ENCODE measurements at places on chromosomes 7 and 10.
A peak's percentile ranks its signal among the peaks of the same experiment; 100 is the strongest.

DNA sequence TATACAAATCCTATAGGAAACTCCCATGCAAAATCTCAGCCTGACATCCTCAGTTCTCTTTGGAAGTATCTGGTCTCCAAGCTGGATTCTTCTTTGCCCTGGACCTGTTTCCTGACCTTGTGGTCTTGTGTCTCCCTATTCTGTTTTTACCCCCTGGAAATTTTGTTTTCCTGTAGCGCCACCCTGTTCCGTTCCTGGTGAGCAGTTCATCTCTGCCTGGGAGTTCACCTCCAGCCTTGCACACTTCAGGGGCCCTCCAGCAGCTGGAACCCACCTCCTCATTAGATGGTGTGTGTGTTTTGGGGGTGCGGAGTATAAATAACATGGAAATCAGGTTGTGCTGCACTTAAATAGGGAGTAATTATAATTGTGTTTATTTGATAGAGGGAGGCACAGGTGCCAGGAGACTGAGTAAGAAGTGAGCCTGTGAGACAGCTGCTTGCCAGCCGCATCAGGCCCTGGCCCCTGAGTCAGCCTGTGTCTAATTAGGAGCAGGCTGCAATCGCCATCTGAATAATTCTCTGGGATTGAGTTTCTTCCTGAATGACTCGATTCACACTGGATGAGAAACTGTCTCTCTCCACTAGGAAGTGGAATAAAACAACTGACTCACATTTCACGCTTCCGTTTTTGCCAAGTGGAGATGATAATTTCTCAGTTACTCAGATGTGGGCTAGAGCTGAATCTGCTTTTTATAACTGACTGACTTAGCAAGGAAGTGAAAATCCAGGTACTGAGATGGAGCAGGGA lies 69.4 kb upstream of the HECTD2 start:
- no peak for DNase-seq

DNA sequence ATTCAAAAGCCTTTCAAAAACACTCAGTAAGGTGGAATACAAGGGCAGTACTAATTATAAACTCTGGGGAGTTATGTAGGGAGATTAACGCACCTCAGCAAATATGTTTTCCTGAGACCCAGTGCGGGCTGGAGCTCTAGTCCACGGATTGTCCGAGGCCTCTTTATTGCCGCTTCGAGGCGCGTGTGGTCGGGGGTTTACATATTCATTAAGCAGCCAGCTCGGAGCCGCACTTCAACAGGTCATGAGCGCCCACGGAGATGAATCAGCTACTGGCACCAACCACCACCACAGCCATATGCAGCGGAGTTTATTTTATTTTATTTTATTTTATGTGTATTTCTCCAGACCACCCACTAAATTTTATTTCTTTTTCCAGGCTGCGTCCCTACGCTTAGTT lies 195.9 kb upstream of the ADARB2 start:
- no peak for DNase-seq

DNA sequence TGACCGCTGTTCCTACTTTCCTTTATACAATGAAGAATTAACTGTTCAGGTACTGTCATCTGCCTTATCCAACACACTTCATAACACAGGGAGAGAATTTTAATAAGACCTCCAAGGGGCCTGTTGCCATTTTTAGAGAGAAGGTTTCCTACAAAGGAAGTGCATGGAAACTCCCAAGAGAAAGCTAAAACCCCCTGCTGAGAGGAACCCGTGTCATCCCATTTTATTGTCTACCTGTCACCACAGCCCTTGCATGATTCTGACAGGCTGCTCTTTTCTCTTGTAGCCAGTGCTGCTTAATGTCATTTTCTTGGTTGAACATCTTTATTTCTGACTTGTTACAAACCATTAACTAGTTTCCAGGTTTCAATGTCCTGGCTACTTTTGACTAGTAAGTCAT lies 98.4 kb downstream of the SNX10 start:
- DNase-seq: no peak

DNA sequence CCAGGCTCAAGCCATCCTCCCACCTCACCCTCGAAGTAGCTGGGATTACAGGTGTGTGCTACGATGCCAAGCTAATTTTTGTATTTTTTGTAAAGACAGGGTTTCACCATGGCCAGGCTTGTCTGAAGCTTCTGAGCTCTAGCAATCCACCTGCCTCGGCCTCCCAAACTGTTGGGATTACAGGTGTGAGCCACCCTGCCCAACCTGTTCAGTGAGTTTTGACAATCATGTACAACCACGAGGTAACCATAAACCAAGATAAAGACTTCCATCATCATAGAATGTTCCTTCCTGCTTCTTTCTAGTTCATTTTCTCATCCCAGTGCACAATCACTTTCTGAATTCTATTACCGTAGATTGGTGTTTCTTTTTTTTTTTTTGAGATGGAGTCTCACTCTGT lies 30.5 kb upstream of the MKRN1 start:
- DNase-seq: no peak

DNA sequence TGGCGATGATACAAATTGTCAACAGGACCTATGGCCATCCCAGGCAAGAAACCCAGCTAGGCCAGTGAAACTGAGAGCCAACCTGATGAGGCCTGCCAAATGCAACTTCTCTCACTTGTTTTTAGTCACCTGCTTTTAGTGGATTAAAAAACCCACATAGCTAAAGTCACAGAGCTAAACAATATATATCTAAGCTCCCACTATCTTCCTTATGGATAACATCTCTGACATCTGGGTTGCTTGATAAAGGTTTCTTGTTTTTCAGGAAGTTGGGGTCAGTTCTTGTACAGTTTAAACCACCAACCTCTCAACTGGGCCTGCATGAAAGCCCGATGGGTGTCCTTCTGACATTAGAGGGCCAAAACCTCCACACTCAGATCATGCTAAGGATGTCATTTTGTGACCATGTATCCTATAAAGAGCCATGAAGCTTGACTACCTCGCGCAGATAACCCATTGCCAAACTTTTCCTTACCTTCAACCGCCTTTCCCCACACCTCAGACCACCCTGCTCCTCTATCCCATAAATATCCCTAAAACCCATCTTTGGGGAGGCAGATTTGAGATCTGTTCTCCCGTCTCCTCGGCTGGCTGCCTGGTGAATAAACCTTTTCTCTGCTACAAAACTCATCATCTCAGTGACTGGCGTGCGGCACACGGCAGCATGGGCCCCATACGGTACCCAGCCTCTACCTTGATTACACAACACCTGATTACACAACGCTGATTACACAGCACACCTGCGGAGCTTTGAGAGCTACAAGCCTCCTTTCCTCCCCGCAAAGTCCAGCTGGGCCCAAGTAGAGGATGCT lies 797 bp upstream of the STMP1 start:
- DNase-seq: peak; percentile 8

DNA sequence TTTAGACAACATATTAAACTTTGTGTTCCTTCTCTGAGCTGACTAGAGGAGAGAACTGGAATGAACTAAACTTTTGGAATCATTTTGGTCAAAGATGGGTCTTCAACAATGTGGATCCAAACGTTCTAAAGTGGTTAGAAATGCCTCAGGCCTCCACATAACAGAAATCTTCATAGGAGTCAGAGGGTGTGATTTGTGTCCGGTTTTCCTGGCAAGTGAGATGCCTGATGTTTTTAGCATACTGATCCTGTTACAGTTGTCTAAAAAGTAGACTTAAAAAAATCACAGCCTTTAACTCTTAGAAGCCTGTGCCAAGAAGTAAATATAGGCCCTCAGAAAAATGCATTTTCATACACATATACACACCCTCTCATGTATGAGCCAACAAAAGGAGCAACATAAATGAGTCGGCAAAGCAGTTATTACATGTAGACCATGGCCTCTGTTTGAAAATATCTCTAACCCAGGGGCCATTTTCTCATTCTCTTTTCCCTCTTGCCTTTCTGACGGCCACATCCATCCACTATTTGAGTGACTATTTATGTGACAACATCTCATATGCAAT lies 64.5 kb downstream of the ST7 start:
- DNase-seq: no peak

DNA sequence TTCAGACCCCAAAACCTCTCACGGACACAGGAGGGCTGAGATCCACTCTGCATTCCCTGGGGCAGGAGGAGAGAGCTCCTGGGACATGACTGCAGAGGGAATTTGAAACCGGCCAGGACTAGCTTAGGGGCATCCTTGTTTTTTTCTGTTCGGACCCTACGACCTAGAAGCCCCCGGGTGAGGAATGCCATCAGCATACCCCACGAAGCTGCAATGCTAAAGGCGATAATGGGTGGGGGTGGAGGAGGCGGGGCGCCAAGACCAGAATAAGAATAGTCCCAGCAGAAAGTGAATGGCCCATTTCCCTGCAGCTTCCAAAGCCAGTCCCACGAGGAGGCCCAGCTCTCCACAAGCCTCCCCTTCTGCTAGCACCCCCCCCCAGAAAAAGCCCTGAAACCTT lies 4.0 kb downstream of the PDGFA start:
- DNase-seq: no peak

- DNase-seq: no peak
These were observed 3.4 kb downstream of the CCDC136 start for GRCh38 chr7:128795129-128795528.

DNA sequence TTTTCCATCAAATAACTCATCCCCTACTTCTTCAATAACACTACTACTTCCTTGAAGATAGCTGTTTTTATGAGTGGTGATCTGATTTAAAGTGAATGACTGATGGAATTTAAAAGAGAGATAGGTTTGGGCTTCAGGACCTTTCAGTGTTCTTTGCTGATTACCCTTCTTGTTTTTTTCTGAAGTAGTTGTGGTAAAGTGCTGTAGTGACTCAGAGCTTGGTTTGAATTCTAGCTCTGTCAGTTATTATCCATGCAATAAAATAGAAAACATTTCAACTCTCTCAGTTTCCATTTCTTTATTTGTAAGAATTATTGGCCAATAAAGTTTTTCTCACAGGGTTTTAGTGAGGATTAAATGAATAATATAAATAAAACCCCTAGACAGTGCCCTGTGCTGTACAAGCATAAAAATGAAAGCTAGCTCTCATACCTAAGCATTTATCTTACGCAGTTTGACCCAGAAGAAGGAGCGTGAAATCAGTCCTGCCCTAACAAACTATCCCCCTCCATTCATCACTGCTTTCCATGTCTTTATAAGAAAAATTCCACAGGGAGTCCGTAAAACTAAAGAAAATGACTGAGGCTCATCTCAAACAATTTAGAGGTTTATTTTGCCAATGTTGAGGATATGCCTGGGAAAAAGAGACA lies 25.1 kb upstream of the AKAP9 start:
- DNase-seq: no peak

GRCh38 chr7:47884675-47885074 lies 63.6 kb downstream of the PKD1L1 start:
- no peak for DNase-seq

- no peak for DNase-seq
These were observed 95.3 kb upstream of the CYP26C1 start for GRCh38 chr10:92965314-92965713.

DNA sequence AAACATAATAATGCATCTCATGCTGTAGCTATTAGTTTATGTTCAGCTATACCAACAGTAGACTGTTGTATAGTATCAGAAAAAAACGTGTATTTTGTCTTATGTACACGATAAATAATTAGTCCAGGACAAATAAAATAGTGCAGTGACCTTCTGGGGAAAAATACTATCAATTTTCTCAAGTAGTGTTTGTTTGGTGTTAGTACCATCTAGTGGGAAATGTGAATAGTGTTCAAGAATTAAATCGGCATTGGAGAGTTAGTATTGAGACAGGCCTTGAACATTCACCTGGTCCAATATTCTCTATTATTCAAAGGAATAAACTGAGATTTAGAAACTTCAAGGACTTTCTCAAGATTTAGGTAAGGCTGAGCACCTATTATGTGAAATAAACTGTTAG lies 21.7 kb upstream of the OR2A5 start:
- no peak for DNase-seq

GRCh38 chr7:52741670-52742290 lies 293.7 kb upstream of the POM121L12 start:
- no peak for DNase-seq

- no peak for DNase-seq
These were observed 256.6 kb downstream of the RPS24 start for GRCh38 chr10:78290131-78290750.

GRCh38 chr10:110017052-110017451 lies 9.3 kb downstream of the ADD3 start:
- DNase-seq: no peak

DNA sequence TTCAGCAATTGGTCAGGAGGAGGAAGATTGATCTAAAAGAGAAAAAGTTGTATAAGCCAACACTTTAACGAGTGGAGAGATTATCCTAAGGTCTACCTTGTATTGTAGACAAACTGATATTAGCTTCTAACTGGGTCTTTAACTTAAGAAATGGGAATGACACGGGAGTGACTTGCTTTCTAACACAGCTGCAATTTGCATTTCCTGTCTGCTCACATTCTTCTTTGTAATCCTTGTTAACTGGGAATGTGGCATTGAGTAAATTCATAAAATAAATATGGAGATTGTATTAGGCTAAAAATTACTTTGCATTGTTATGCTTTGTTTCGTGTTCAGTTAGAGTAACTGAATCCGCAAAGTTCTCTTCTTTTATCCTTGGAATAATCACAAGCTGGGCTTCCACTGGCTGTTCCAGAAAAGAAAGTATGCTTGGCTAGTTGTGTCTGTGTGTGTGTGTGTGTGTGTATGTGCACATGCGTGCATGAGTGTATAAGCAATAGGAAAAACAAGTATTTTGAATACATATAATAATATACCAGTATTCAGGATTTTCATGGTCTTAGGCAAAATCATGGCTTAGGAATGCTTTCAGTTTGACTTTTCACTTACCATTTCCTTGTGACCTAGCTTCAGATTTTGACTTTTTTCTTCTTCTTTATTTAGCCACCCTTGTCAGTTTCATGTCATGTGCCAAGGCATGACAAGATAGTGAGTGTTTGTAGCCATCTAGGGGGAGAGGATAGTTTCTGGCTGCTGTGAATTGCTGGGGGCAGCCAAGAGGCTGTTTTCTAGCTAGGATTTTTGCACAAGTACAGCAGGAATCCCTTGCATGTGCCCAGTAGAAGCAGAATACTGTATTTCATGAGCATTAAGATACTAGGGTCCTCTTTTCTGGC lies 54.5 kb upstream of the FZD8 start:
- DNase-seq: no peak

- DNase-seq: no peak
These were observed 350.3 kb upstream of the TEX47 start for GRCh38 chr7:89145801-89146200.

- DNase-seq: peak; percentile 28
These were observed 662 bp downstream of the DNAJC2 start for GRCh38 chr7:103343758-103344452.

- no peak for DNase-seq
These were observed 19.5 kb downstream of the TSPAN33 start for GRCh38 chr7:129163875-129164544.

- no peak for DNase-seq
These were observed 29.8 kb downstream of the SEM1 start for GRCh38 chr7:96679886-96680285.

DNA sequence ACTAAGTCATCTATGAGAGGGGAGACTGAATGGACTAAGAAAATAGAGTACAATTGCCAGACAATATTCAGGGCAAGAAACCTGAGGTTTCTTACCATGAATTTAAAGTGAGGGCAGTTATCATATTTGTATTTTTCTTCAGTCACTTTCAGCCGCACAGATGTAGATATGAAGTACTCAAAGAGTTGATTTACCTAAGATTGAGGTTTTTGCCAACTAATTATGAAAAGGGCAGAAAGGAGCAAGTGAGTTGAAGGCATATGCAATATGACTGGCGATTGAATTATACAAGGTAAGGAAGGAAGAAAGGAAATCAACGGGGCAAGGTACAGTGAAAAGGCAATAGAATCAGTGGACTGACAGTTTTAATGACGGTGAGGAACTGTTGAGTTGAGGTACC lies 17.8 kb downstream of the CNOT4 start:
- no peak for DNase-seq

GRCh38 chr10:113178771-113179170 lies 228.7 kb downstream of the TCF7L2 start:
- no peak for DNase-seq

- no peak for DNase-seq
These were observed 37.9 kb upstream of the CNPY1 start for GRCh38 chr7:155584261-155584660.
